Omental fat pad (tissue), 4 donors: ENCODE measurements at places on chromosomes 12 and 14.

- DNase-seq = no peak
These were observed 14.2 kb downstream of the FAM161B start for GRCh38 chr14:73935666-73936065.

- no peak for DNase-seq
These were observed 110.5 kb downstream of the ASCL4 start for GRCh38 chr12:107884769-107885694.

GRCh38 chr14:31253746-31254471, 46.3 kb upstream of the HECTD1 start:
- no peak for DNase-seq

DNA sequence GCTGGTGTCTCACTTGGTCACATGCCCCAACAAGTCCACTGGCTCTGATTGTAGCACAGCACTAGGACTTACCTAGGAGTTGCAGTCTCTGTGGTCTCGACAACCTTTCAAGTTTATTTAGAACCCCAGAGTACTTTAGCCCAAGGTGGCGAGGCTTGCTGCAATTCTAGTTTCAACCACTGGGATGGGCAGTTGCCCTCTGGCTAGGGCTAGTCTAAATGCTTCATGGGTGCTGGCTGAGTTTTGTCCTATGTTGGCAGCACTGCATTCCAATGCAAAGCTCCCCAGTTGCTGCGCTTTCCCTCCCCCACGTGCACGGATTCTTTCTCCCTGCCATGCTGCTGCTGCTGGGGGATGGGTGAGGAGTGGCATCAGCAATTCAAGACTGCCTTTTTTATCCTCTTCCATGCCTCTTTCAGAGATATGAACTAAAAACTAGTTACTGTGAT, 207.9 kb downstream of the SYNE2 start:
- no peak for DNase-seq

- DNase-seq = no peak
These were observed 51.4 kb upstream of the CCT2 start for GRCh38 chr12:69533844-69534243.

GRCh38 chr12:124687917-124688316, 120.5 kb upstream of the NCOR2 start:
- no peak for DNase-seq

DNA sequence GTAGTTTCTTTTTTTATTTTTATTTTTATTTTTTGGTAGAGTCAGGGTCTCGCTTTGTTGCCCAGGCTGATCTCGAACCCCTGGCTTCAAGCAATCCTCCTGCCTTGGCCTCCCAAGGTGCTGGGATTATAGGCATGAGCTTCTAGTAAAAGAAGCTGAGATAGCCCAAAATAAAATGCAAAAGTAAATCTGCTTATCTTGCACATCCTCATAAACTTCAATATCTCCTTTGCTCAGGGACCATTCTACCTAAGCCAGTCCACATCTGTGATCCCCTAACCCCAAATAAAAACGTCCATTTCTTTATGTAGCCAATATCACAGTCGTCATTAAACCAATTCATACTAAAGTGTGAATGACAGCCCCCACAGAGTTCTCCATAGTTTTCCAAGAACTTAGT, 36.3 kb downstream of the ATF7 start:
- no peak for DNase-seq

- no peak for DNase-seq
These were observed 53.1 kb downstream of the PRIMA1 start for GRCh38 chr14:93735206-93735605.

- DNase-seq = no peak
These were observed 139.5 kb downstream of the RMST start for GRCh38 chr12:97601934-97602720.

GRCh38 chr14:96635850-96636249, 133.7 kb downstream of the PAPOLA start:
- no peak for DNase-seq

- DNase-seq = no peak
These were observed 14.0 kb downstream of the BRF1 start for GRCh38 chr14:105286759-105287144.

- DNase-seq = no peak
These were observed 4.3 kb downstream of the DLST start for GRCh38 chr14:74886001-74886400.

DNA sequence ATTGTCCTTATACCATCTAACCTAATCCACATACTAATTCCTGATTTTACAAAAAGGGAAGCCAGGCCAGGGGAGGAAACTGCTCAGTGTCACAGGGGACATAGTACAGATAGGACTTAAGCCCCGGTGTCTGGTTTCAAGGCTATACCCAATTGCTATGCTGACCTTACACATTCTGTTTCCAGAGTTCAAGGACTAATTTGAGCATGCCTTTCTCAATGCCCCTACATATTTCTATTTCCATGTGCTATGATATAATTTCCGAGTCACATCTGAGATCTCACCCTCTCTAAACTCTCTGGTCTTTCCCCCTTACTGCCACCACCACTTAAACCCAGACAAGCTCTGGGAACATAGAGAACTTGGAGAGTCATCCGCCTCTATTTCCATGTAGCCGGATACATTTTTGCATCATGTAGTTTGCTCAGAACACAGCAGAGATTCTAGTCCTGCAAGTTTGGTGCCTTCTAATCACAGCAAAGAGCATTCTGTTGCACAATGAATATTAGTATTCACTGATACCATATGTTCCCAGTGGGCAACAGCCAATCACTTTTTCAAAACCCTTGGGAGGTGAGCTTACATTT, 34.2 kb downstream of the PPM1H start:
- no peak for DNase-seq
